ENCODE measurements at places on chromosomes 4 and X. TPM values are rescaled to one million over a fixed set of nuclear protein-coding genes. Genes with fewer than 3 reads are reported as not detected.

The CCNA2 gene
- 2.6 TPM for total RNA-seq

The STS gene
- total RNA-seq: 12.5 TPM

GRCh38 chrX:77786365-77786680, 307 bp upstream of the ATRX start:
- DNase-seq: no peak

DNA sequence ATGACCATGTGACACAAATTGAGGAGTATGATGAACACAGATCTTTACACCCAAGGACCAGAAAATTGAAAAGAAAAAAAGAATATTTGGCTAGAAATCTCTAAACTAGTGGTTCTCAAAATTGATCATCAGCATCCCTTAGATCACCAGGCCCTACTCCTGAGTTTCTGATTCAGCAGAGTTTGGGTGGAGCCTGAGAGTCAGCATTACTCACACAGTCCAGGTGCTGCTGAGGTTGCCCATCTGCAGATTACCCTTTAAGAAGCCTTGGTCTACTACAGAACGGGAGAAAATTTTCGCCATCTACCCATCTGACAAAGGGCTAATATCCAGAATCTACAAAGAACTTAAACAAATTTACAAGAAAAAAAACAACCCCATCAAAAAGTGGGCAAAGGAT, 182.8 kb downstream of the MOSPD2 start:
- no peak for DNase-seq

DNA sequence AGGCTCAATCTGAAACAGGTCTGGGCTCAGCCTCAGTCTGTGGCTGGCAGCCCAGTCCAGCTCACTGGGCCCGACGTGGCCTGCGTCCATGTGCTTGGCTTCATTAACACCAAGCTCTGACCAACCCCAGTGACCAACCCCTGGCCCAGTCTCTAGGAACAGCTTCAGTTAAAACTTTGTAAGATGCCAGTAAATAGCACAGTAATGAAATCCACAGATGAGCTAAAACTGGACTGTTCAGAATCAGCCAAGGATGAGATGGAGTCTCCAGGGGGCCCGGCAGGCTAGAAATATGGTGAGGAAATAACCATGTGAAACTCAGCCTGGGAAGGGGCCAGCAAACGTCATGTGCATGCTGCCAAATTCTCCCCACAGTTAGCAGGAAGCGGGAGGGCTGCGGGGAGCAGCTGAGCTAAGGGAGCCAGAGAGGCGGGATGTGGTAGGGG, 37.1 kb upstream of the XPNPEP2 start:
- peak; percentile 89 for DNase-seq

DNA sequence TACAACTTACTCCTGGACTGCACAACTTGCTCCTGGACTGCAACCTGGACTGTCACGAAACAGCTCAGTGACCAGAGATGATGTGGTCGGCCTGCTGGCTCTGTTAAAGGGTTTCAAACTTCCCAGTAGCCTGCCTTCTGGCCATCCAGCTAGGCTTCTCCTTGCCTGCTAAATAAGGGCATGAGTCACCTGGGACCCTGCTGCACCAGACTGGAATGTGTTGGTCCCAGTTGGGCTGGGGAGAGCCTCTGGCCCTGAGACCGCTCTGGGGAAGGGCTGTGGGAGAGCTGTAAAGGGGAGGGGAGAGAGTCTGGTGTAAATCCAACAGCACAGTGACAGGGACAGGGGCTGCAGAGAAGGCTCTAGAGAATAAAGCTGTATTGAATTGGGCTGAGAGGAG, 165.8 kb downstream of the VSIG4 start:
- DNase-seq: no peak

GRCh38 chr4:20422398-20422797, 170.7 kb downstream of the SLIT2 start:
- DNase-seq: no peak

GRCh38 chr4:8332891-8333331, 63.4 kb downstream of the HTRA3 start:
- peak; percentile 57 for DNase-seq

- DNase-seq: peak; percentile 61
Measured at GRCh38 chr4:3286335-3287175, 6.3 kb upstream of the RGS12 start.

DNA sequence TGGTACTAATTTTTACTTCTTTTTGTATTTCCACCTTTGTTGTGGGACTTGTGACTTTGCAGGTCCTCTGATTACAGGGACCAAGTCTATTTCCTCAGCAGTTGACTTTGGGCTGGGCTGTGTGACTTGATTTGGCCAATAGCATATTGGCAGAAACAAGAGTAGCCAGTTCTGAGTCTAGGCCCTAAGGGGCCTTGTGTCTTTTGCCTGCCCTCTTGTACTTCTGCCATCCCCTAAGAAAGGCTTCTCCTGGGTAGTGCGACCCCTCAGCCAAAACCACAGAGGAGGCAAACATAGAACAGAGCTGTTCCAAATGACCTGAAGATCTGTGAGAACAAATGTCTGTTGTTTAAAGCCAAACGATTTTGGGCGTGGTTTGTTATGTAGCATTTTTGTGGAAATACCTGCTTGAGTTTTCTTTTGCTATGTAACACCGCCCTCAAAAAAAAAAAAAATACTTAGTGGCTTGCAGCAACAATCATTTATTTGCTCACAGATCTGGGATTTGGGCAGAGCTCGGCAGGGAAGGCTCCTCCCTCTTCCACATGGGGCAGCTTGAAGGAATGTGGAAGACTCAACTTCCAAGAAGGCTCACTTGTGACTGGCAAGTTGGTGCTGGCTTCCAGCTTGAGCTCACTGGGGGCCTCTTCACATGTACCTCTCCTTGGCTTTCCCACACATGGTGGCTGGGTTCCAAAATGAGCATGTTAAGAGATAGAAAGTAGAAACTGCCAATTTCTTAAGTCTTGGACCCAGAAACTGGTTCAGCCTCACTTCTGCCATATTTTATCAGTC, 423.0 kb upstream of the CNKSR2 start:
- DNase-seq: no peak

DNA sequence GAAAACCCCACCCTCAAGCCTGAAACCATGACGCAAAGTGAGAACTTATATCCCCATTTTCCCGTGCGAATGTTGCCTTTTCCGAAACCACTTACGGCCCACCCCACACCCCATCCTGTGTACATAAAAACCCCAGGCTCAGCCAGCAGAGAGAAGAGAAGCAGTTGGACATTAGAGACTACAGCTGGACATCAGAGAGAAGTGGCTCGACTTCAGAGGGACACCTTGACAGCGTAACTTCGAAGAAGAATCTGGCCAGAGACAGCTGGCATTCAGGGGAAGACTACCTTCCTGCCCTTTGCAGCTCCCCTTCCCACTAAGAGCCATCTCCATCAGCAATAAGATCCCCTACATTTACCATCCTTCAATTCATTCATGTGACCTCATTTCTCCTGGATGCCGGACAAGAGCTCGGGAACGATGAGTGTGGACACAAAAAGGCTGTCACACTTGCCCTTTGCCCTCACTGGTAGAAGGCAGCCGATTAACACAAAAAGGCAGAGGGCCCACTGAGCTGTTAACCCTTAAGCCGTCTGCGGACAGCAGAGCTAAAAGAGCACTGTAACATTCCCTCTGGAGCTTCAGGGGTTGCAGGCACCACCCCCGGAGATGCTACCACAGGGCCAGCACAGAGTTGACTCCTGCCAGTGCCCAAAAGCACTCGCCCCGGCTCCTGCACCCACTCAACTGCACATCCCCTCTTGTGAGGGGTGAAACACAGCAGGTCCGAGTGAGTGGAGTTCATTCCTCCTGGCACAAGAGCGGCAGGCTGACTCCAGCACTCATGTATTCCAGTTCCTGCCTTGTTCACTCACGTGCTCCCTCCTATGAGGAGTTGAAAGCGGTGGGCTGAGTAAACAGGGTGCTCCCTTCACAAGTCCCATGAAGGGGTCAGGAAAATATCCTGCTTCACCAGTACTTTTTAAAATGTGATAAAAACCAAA, 7.5 kb downstream of the CHM start:
- DNase-seq: no peak
